ENCODE measurements at places on chromosomes 11 and 22.

DNA sequence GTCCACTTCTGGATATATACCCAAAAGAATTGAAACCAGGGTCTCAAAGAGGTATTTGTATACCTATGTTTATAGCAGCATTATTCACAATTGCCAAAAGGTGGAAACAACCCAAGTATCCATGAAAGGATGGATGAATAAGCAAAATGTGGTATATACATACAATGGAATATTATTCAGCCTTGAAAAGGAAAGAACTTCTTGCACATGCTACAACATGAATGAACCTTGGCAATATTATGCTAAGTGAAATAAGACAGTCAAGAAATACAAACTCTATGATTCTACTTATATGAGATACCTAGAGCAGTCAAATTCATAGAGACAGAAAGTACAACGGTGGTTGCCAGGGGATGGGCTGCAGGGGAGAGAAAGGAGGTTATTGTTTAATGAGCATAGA, 21.6 kb upstream of the PAK1 start:
- no peak for DNase-seq

- no peak for DNase-seq
These were observed 7.3 kb downstream of the RGL4 start for GRCh38 chr22:23698094-23698493.

DNA sequence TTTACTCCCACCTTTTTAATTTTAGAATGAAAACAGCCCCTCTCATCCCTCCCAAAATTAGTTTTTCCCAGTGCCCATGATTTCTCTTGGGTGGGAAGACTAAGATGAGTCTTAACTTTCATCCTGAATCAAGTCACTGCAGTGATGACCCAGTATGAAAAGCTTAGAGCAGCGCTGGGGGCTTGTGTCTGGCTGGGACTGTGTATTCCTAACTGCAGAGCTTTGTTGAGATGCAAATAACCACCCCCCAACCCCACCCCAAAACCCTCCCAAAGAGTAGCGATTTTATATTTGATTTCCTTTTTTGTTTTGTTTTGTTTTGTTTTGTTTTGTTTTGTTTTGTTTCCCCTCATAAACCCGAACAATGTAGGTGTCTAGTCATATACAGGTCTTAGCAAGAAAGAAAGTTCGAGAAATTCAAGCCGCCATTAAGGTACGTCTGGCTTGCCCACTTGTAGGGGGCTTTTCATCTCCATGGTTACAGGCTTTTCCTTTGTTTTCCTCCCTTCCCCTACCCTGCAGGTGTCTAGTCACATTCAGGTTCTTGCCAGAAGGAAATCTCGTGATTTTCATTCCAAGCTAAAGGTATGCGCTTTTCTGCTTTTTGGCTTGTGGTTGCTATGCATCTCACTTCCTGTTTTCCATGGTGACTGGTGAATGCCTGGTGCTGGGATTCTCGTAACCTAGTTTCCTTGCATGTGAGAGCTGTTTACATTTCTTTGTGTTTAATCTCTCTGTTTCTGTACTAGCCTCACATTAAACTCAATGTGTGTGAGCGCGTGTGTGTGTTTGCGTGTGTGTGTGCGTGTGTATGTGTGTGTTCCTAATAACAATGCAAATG, 144.6 kb upstream of the RASSF10 start:
- DNase-seq = no peak

- peak; percentile 69 for DNase-seq
These were observed 29.1 kb upstream of the PAK1 start for GRCh38 chr11:77503006-77503405.

GRCh38 chr22:27719036-27719347, 82.6 kb downstream of the MN1 start:
- no peak for DNase-seq

DNA sequence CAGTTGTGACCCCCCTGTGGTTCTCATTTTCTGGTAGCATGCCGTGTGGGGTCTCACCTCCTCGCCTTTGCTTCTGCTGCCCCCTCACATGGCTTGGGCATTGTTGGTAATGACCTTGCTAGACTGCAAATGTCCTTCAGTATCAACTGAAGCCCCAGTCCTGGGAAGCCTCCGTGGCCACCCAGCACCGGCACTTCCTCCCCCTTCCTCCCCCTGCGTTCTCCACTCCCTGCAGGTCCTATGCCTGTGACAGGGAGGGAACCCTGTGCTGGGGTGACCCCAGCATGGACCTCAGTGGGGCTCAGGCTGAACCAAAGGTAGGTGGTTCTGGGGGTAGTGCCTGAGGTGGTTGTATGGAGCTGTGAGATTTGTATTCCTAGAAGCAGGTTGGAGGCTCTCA, 5.9 kb downstream of the ST3GAL4 start:
- DNase-seq = no peak

DNA sequence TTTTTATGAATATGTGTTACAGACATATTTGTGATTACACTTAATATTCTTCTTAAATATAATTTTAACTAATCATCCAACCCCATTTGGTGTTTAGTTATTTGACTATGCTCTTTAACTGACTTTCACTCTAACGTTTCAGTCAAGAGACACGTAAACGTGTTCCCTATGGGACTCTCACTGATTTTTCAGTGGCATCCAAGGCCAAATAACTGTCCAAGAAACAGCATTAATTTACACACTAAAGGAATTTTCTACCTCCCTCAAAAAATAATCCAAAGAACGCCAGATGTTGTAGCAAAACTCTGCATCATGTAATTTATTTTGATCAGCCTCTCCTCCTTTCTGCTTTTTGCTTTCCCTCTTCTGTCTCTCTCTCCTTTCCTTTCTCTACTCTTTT, 44.0 kb upstream of the NOX4 start:
- DNase-seq = no peak

GRCh38 chr11:67030976-67031375, 8.0 kb downstream of the SYT12 start:
- no peak for DNase-seq

DNA sequence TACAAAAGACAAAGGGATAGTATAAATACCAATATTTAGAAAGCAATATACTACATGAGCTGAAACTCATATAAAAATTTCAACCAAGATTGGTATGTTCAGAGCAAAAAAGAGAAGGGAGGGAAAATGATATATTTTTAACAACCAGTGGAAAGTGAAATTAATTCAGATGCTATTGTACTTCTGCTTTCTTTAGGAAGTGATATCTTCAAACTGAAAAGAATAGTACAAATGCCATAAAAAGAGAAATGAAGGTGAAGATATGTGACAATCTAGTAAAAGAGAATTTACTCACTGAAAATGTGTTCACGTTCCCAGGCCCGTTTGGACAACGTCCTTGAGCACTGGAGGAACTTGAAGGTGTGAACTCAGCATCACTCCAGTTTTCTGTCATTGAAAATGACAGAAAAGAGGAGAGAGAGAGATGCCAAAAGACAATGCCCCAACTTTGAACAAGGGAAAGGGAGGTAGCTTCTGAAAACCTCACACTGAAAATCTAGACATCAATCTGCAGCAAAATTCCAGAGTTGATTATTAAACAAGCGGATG, 47.5 kb downstream of the SC5D start:
- DNase-seq = no peak

DNA sequence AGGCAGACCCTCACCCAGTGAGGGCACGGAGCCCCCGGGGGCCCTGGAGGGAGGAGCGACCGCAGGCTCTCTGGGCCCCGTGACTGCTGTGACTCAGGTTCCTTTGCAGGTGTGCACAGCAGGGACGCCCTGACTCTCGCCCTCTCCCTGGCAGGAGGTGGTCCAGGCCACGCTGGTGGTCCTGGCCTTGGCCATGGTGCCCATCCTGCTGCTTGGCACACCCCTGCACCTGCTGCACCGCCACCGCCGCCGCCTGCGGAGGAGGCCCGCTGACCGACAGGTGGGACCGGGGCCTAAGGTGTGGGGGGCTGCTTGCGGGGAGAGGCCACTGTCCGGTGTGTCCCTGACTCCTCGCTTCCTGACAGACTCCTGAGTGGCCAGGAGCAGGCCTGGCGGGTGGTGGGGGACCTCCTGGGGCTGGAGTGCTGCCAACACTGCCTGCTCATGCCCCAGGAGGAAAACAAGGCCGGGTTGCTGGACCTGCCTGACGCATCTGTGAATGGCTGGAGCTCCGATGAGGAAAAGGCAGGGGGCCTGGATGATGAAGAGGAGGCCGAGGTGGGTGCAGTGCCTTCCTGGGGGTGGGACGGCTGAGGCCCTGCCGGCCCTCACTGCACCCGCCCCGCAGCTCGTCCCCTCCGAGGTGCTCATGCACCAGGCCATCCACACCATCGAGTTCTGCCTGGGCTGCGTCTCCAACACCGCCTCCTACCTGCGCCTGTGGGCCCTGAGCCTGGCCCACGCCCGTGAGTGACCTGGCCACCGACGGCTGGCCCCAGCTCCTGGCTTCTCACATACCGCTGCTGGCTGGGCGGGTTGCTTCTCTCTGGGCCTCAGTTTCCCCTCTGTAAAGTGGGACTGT, 10.9 kb downstream of the TCIRG1 start:
- DNase-seq = no peak

GRCh38 chr11:73982990-73983740, 522 bp upstream of the UCP2 start:
- DNase-seq = peak; percentile 98

- DNase-seq = no peak
These were observed 11.9 kb downstream of the SCARF2 start for GRCh38 chr22:20425566-20426258.

GRCh38 chr11:2265854-2266585, 4.4 kb downstream of the ASCL2 start:
- DNase-seq = peak; percentile 5

Data from GM03348 (cell line).